Stimulated activated CD4-positive, alpha-beta T cell treated with anti-CD3 and anti-CD28 coated beads, Interleukin-2, amount 100 ng/mL, for 4 hours (primary cell): ENCODE measurements at places on chromosomes 6 and 20.

DNA sequence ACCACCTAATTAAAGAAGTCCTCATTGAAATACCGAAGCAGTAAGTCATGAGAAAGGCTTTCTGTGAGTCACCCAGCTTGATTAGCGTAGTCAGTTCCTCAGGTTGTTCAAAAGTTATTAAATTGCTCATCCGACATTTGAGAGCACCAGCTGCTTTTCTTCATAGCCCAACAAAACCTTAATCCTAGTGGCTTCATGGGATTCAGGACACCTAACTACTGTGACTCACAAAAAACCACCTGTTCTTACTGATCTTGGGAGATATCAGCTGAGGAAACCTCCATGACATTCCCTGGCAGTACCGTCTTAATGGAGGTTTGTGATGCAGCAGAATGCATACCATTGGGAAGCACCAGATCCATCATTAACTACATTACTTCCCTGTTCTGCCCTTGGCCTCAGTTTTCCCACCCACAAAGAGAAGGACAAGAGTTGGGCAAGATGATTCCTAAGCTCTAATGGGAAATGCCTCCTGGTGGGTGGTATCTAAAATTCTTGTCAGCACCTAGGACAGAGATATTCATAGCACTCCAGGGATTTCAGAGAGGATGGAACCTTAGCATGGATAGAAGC lies 103.8 kb downstream of the KHDC1L start:
- DNase-seq = no peak

DNA sequence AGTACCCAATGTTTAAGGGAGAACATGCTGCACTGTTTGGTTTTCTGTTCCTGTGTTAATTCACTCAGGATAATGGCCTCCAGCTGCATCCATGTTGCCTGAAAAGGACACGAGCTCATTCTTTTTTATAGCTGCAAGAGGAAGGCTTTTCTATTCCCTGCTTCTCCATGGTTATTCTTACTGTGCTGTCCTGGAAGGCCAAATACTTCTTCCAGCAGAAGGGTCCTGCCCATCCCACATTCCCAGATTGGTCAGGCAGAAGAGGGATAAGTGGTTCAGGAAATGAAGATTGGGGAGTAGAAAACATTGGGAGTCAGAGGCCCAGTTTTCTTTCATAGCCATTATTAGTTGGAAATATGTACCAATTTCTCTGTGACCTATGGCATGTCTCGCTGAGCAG lies 122.4 kb downstream of the TCP11 start:
- no peak for DNase-seq

- peak; percentile 81 for DNase-seq
Measured at GRCh38 chr6:30730601-30731435, 10.7 kb downstream of the TUBB start.

GRCh38 chr20:11880680-11881079 lies 37.0 kb upstream of the BTBD3 start:
- no peak for DNase-seq

GRCh38 chr6:118524686-118525085 lies 23.4 kb upstream of the PLN start:
- no peak for DNase-seq

DNA sequence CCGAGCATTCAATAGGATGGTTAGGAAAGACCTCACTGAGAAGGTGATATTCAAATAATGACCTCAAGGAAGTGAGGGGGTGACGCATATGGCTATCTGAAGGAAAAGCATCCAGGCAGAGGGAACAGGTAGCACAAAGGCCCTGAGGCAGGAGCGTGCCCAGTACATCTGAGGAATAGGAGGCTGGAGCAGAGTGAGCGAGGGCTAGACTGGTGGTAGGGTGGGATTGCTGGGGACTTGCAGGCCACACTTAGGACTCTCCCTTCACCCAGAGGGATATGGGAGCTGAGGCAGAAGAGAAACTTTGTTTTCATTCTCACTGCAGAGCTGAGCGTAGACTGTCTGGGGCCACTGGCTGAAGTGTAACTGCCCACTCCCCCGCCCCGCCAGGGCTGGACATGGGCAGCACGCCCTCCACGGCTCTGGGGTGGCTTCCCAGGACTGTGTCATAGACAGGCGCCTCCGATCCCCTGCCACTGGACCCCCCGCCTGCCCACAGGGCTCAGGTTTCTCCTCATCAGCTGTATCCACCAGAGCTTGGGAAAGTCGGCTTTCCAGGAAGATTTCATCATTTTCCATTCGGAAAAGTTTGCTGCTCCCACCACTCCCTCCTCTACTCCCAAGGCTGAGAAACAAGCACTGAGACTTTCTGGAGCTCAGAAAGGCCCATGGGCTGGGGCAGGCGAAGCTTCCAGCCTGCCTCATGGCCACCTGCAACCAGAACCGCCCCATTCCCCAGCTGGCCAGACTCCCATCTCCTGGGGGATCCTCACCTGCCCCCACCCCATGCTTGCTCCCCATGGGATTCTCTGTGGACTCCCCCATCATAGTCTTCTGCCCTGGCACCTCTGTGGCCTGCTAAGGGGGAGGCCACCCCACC lies 142.6 kb downstream of the MRPL14 start:
- no peak for DNase-seq

DNA sequence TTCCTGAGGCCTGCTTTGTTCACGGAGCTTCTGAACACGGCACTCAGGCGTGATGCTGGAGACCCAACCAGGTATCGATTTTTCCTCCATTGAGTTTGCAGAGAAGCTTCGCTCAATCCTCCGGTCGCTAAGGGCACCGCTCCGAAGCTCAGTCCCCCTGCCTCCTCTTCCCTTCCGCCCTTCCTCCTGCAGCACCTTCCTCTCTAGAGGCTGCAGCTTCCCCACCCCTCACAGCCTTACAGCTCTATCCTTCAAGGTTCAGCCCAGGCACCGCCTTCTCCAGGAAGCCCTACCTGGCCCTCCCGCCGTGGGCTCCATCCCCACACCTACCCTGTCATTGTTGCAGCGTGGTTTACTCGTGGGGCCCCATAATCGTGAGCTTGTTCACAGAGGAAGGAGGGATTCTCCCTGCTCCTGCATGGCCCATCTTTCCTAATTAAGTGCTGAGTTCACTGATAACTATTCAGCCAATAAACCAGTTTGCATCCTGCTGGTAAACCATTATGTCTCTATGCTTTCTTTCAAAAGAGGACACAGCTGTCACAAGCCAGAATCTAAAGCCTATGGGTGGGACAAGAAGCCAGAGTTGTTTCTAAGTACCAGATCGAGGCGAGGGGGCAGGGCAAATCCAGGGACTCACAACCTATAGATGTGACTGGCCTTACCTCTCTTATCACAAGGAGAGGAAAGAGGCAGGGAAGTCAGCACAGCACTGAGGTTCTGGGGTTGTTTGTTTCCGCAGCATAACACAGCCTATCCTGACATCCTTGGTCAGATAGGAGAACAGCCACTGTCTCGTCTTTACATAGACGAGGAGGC lies 152.0 kb downstream of the GRM4 start:
- DNase-seq = no peak

DNA sequence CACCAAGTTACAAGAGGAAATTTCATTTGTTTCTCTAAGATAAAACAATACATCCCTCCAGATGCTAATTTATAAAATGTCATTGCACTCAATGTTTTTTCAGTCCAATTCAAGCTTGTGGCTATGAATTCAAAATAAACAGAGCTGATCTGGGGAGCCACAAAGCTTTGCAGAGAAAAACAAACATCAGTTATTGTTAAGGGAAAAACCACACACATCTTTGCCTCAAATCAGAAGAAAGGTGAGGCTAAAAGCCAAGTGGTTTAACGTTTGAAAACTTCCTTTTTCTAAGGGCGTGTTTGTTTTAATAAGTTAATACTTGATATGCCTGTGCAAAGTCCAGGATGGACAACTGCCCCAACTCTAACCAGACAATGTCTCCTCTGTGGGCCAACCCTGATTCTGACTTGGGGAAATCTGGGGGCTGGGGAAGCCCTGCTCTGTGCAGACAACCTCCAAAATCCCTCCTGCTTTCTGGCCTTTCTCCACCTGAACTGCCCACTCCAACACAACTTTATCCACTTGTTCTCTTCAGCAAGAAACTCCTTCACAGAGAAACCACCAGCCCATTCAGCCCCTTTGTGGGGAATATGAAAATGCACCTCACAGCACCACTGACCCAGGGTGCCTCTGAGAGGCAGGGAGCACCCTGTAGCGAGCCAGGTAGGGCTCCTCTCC lies 44.6 kb upstream of the NT5E start:
- no peak for DNase-seq

GRCh38 chr6:138569970-138570724 lies 70.9 kb upstream of the NHSL1 start:
- no peak for DNase-seq
